Muscle of back (tissue), 13 donors: ENCODE measurements at places on chromosomes 2 and 18. TPM values are rescaled to one million over a fixed set of nuclear protein-coding genes. Genes with fewer than 3 reads are reported as not detected.
A peak's percentile ranks its signal among the peaks of the same experiment; 100 is the strongest.

Gene ANO7
- 1.2 TPM for polyA plus RNA-seq

Gene DSC2
- polyA plus RNA-seq: 6.1 TPM

Gene HNRNPLL
- polyA plus RNA-seq: 39.8 TPM

Gene OSBPL1A
- polyA plus RNA-seq: 55.9 TPM

Gene CAPN13
- not detected for polyA plus RNA-seq

Gene LCT
- polyA plus RNA-seq: not detected

Gene GIGYF2
- polyA plus RNA-seq: 42.6 TPM

Gene GCG
- 18.3 TPM for polyA plus RNA-seq

Gene PRADC1
- 34.7 TPM for polyA plus RNA-seq

Gene RAB17
- polyA plus RNA-seq: 2.6 TPM

Gene IHH
- not detected for polyA plus RNA-seq

Gene VWA3B
- polyA plus RNA-seq: 0.74 TPM

GRCh38 chr2:69830045-69830905 is 815 bp downstream of the GMCL1 start:
- no peak for DNase-seq

GRCh38 chr2:37771600-37772088 is 100.2 kb upstream of the CDC42EP3 start:
- no peak for DNase-seq

DNA sequence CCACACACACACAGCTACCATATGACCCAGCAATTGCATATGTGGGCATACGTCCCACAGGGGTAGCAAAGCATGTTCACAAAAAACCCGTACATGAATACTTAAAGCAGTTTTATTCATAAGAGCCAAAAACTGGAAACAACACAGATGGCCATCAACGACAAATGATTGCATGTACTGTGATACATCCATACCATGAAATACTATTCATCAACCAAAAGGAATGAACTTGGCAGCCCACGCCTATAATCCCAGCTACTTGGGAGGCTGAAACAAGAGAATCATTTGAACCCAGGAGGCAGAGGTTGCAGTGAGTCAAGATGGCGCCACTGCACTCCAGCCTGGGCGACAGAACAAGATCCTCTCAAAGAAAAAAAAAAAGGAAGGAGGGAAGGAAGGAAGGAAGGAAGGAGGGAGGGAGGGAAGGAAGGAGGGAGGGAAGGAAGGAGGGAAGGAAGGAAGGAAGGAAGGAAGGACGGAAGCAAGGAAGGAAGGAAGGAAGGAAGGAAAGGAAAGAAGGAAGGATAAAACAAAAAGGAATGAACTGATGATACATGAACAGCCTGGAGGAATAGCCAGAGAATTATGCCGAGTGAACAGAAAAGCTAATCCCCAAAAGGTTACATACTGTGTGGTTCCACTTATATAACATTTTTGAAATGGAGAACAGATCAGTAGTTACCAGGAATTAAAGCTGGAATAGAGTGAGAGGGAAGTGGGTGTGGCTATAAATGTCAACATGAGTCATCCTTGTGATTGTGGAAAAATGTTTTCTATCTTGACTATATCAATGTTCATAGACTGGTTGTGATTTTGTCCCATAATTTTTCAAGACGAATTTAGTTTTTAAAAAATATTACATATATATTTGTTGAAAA is 19.6 kb upstream of the YPEL5 start:
- no peak for DNase-seq

- DNase-seq: no peak
These were observed 192.9 kb downstream of the NCK2 start for GRCh38 chr2:105937498-105938097.

GRCh38 chr18:57051021-57051656 is 95.7 kb upstream of the BOD1L2 start:
- no peak for DNase-seq

DNA sequence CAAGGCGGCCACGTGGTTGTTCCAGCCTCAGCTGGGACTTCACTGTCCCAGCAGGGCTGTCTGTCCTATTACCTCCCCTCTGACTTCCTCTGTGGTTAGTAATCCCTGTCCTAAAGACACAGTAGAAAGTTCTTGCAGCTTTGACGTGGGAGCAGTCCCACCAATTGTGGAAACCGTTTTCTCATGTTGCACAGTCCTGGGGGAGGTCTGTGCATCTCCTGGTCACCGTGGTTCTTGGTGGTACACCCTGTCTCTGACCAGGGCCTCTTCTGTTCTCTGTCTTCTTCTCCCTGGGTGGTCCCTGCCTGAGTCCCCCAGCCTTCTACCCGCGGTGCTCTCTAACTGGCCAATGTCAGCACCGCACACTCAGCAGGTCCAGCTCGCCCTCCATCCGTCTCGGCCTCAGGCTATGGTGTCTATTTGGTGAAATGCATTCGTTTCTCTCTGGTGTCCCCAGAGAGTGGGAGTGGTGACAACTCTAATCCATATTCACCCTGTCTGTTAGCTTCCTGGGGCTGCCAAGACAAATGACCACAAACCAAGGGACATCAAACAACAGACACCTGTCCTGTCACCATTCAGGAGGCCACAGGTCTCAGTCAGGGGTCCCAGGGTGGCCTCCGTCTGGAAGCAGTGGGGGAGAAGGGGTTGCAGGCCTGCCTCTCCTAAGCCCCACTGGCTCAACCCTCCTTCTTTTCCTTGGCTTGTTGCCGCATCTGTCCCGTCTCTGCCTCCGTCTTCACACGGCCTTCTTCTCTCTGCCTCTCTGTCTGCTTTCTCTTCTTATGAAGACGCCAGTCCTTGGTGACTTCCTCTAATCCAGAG is 99.8 kb downstream of the SH3BP4 start:
- DNase-seq: peak; percentile 69

- no peak for DNase-seq
These were observed 28.9 kb downstream of the PTGR3 start for GRCh38 chr18:75179819-75180600.

DNA sequence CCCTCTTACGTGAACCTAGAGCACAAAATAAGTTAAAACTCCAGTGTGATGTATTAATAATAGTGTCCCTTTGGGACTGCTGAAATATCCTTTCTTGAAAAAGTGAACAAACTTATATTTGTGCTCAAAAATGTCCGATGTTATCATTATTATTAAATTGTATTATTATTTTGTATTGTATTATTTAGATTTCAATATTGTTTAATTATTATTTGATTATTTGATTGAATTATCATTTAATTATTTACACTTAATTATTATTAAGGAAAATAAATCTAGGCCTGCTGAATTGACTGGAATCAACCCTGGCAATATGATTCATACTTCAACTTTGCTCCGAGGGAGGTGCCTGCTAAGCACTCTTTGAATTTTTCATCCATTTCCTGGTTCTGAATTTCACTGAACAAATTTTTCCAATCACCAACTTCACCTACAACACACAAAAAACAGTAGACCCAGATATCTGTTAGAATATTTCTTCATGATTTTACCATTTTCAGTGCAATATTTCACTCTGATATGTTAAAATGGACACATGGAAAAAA is 10.9 kb upstream of the EIF2AK2 start:
- no peak for DNase-seq

- no peak for DNase-seq
These were observed 320.4 kb upstream of the REV1 start for GRCh38 chr2:99810225-99810624.

DNA sequence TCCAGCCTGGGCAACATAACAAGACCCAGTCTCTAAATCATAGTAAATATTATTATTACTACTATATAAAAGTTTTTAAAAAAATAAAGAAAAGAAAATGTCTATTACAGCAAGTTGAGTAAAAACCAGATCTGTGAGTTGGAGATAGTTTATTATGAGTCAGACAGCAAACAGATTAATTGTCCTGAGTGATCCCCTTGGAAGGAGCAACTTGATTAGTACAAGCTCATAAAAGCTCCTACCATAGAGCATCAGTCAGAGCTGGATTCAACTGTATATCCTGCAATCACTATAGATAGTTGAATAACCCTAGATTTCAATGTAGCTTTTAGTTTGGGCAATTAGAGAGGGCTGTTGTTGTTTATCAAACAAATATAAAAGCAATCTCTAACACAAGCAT is 84.1 kb downstream of the TRABD2A start:
- no peak for DNase-seq

GRCh38 chr2:121777699-121778058 is 22.2 kb downstream of the TSN start:
- no peak for DNase-seq

- DNase-seq: peak; percentile 38
These were observed 28.5 kb upstream of the DARS1 start for GRCh38 chr2:136013955-136014354.

DNA sequence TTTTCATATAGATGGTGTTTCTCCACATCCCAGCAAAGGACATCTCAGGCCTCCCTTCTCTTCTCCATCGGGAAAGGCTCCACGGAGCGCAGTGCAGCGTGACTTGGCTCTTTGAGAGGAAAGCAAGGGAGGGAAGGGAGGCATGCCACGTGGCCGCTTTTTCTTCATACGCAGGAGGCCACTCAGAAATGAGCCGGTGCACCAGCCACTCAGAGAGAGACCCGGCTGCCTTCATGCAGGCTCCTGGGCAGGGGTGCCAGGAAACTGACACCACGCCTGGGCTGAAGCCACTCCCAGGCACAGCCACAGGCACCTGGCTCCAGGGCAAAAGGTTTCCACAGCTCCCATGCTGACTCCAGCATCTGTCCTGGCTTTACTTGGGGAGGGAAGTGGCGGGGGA is 11.1 kb upstream of the LOXHD1 start:
- DNase-seq: no peak

DNA sequence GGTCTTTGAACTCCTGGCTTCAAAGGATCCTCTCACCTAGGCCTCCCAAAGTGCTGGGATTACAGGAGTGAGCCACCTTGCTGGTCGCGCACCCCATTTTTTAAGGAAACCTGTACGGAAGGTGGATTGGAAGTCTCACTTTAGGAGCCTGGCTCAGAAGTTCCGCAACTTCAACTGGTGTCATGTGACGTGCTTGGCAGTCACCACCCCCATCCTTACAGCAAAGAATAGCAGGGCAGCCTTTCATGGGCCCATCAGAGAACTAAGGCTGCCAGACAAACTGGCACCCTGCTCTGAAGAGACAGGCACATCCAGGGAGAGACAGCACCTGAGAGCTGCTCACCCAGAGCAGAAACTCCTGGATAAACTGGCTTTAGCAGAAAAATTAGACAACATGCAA is 3.3 kb upstream of the SLC66A2 start:
- DNase-seq: no peak
